ENCODE measurements at places on chromosomes 6 and 20.
A peak's percentile ranks its signal among the peaks of the same experiment; 100 is the strongest.

DNA sequence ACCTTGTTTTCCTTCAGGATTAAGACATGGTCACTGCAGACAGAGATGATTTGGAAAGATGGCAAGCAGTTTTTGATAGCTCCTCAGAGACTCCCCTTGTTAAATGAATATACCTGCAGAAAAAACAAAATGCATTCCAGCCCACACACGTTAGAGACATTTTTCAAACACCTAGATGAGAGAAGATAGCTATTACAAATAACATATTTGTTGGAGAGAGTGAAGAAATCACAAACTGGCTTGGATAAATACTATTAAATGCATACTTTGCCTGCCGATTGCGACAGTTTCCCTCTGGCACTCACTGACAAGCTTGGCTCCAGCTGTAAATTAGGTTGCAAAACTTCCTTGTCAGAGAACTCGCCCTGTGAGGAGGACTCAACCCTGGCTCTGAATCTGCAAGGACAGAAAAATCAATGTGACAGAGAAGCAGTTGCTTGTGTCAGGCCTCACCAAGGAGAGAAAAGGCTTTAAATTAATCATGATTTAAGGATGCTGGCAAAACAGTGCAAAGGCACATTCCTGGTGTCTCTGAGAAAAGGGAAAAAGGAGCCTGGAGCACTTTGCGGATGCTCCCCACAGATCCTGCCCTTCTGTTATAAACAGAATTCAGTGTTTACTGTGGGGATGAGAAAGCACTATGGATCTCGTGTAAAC, 423.7 kb upstream of the MARCKS start:
- no peaks in the 10 kb centered on the region for H3K27me3 ChIP-seq
- peaks cover 48% of the 10 kb centered on the region for H3K4me1 ChIP-seq
- peak overlapping the region; percentile 16 for H3K4me3 ChIP-seq
- peak; percentile 99 for DNase-seq
- no peaks in the 10 kb centered on the region for H3K36me3 ChIP-seq

DNA sequence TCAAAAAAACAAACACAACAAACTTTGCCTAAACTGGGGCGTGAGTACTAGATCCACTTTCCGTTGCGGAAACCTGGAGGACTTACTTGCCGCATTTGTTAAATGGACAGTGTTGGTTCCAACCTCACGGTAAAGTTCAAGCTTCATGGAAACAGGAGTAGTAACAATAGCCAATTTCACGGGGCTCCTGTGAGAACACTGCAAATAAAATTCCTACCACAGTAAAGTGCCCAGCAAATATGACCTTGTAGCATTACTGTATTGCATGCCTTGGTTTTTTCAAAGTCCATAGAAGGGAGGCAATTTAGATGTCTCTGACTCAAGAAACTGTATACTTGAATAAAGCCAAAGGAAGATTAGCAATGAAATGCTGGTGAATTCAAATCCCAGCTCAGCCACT, 3.6 kb upstream of the CYP24A1 start:
- H3K4me3 ChIP-seq: no peak overlapping the region
- H3K36me3 ChIP-seq: peaks cover 7% of the 10 kb centered on the region
- no peak overlapping the region for H3K27ac ChIP-seq

GRCh38 chr6:108566406-108566805, 5.7 kb downstream of the FOXO3 start:
- peaks cover 49% of the 10 kb centered on the region for H3K36me3 ChIP-seq
- DNase-seq: no peak
- peak overlapping the region; percentile 99 for H3K4me3 ChIP-seq
- no peaks in the 10 kb centered on the region for H3K27me3 ChIP-seq
- H3K4me1 ChIP-seq: peaks cover 37% of the 10 kb centered on the region

DNA sequence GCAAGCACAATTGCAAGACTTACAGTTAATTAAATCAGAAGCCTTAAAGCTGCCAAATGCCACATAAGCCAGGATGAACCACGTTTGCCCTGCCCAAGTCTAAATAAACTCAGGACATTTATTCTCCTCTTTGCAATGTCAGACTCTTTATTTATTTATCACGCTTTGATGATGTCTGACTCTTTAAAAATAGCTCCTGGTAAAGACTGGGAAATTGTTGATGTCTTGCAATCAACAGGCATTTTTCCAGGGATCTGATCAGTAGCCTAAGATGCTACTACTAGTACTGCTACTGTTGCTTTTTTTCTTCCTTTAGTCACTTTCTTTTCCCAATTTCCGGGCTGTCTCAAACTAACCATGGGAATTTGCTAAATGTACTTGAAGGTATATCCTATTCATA, 365.8 kb upstream of the MARCKS start:
- H3K36me3 ChIP-seq: no peaks in the 10 kb centered on the region
- H3K4me3 ChIP-seq: no peak overlapping the region
- DNase-seq: no peak
- peaks cover 73% of the 10 kb centered on the region for H3K4me1 ChIP-seq
- H3K27me3 ChIP-seq: no peaks in the 10 kb centered on the region

DNA sequence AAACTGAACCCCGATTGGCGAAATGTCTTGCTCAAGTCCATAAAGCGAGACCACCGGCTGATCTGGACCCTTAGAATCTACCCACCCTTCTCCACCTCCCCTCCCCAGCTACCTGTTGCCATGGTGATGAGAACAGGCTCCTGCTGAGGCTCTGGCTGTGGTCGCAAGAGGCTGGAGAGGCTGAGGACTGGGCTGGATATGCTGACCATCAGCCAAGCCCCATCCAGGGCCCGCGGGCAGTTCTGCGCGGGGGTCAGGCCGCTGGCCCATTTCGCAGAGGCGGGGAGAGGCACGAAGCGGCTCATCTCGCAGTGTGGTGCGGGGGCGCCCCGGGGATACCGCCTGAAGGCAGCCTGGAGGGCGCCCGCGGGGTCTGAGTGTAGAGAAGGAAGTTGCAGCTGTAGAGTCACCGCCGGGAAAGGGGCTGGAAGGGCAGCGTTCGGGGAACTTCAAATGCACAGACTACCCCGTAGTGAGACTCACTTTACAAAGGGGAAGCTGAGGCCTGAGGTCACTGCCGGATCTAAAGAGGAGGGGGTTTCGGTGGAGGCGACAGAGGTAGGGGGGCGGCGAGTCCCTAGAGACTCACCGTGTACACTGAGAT, 671 bp downstream of the TAPBP start:
- no peak for DNase-seq
- H3K36me3 ChIP-seq: no peaks in the 10 kb centered on the region
- peak overlapping the region; percentile 81 for H3K4me3 ChIP-seq
- peak overlapping the region; percentile 72 for H3K27ac ChIP-seq
- H3K4me1 ChIP-seq: peaks cover 20% of the 10 kb centered on the region

DNA sequence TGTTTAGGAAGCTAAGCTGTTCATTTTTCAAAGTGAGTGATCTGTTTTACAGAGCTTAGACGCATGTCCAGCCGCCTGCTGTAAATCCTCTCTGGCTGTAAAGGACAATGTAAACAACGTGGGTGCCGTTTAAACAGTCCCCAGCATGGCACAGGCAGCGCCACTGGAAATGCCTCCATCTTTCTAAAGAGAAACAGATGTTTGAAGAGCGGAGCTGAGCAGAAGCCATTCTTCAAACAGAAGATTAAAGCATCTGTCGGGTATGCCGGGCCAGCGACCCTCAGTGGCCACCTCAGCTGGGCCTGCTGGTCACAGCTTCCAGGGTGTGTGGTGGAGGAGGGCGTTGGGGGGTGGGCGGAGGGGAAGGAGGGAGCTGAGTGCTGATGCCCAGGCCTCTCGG, 138.6 kb downstream of the ERMARD start:
- H3K27me3 ChIP-seq: peaks cover 73% of the 10 kb centered on the region
- DNase-seq: no peak
- no peaks in the 10 kb centered on the region for H3K36me3 ChIP-seq
- H3K4me1 ChIP-seq: no peaks in the 10 kb centered on the region

DNA sequence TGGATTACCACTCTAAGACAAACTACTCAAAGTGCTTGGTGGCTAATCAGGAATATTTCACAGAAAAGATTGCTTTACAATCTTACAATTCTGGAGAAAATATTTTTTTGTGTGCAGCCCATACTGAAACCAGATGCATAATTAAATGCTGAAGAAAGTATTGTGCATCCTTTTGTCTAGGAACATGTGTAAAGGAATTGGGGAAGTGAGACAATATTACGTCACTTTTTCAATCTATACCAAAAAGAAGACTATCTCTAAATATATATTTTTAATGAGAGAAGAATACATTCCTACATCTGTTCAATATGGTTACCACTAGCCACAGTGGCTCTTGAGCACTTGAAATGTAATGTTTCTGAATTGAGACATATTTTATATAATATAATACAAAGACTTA, 992.5 kb upstream of the ADGRB3 start:
- H3K4me1 ChIP-seq: no peaks in the 10 kb centered on the region
- H3K4me3 ChIP-seq: no peak overlapping the region
- no peak for DNase-seq

DNA sequence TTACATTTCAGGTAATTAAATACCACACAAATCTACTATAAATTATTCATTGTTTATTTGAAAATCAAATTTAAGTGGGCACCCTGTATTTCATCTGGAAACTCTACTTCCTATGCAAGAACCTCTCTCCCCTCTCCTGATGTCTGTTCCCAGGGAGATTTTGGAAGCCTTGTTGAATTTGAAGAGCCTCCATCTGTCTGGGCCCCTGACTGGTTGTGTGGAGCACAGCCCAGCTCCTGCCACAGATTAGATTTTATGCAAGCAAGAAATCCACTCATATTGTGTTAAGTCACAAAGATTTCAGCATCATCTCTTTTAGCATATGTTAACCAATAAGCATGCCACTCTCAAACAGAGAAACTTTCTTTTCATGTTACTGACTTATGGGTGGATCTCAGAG, 451.2 kb downstream of the TFAP2B start:
- no peak for DNase-seq
- H3K27ac ChIP-seq: no peak overlapping the region
- H3K27me3 ChIP-seq: no peaks in the 10 kb centered on the region

DNA sequence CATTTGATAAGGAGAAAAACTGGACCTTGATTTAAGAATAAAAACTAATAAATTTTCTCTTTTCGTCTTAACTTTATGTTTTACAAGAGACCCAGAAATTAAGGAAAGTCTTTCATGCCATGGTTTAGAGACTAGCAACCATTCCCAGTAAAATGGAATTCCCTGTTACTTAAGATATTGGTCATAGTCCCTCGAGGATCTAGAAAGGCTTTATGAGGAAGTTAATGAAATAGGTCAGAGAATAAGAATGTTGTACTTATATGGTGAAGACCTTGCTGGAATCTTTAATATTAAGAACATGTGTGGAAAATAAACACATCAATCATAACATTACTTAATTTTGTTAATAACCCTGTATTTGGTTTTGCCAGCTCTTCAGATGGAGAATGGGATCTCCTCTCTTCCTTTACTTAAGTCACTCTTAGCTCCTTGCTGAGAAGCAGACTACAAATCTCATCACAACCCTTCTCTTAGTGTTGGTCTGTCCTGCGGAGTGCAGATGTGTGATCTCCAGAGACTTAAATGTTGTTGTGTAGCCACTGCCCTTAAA, 382.9 kb downstream of the QKI start:
- DNase-seq: no peak
- H3K27me3 ChIP-seq: peaks cover 15% of the 10 kb centered on the region
- no peak overlapping the region for H3K27ac ChIP-seq
